ENCODE measurements at places on chromosomes 2 and 18. TPM values are rescaled to one million over a fixed set of nuclear protein-coding genes. Genes with fewer than 3 reads are reported as not detected.

SAG gene
- total RNA-seq: not detected

EMILIN2 gene
- 11.0 TPM for total RNA-seq

CRYBA2 gene
- total RNA-seq: not detected

MREG gene
- 4.5 TPM for total RNA-seq

GALR1 gene
- not detected for total RNA-seq

UGT1A5 gene
- total RNA-seq: not detected

SAP130 gene
- total RNA-seq: 2.1 TPM

ALKAL2 gene
- total RNA-seq: not detected

SPP2 gene
- total RNA-seq: not detected

SCN9A gene
- 22.0 TPM for total RNA-seq

CRYGD gene
- not detected for total RNA-seq

ASXL3 gene
- total RNA-seq: 1.1 TPM

DNAJC5G gene
- not detected for total RNA-seq

SERPINB10 gene
- not detected for total RNA-seq

COLEC12 gene
- 10.1 TPM for total RNA-seq

MATN3 gene
- 0.28 TPM for total RNA-seq

RGPD4 gene
- under 0.01 TPM for total RNA-seq

C2orf80 gene
- total RNA-seq: not detected

VAPA gene
- 307 TPM for total RNA-seq

MRPS5 gene
- total RNA-seq: 47.1 TPM

ABCB11 gene
- total RNA-seq: not detected

LCLAT1 gene
- total RNA-seq: 13.8 TPM

RPIA gene
- total RNA-seq: 7.5 TPM

Measured in regular cardiac myocyte (primary cell).